ENCODE measurements at places on chromosomes 5 and 9. TPM values are rescaled to one million over a fixed set of nuclear protein-coding genes. Genes with fewer than 3 reads are reported as not detected.

Gene LRRC19
- total RNA-seq = not detected

GRCh38 chr9:102974530-102974929 lies 20.6 kb upstream of the CYLC2 start:
- no peak for DNase-seq

DNA sequence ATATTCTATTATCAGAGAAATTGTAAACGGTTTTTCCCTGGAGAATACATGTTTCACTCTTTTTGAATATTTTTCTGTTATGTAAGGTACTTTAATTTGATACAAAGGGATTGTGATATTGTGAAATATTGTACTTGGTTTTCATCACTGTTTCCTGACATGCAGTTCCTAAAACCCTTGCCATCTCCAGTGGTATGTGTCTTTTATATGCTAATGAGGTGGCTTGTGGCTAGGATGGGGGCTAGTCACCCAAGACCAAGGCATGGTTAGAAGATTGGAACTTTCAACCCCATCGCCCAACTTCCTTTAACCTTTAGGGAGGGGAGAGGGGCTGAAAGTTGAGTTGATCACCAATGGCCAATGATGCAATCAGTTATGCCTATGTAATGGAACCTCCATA lies 160.6 kb downstream of the TAF11L14 start:
- no peak for DNase-seq

Gene OTULIN
- total RNA-seq = 23.1 TPM

DNA sequence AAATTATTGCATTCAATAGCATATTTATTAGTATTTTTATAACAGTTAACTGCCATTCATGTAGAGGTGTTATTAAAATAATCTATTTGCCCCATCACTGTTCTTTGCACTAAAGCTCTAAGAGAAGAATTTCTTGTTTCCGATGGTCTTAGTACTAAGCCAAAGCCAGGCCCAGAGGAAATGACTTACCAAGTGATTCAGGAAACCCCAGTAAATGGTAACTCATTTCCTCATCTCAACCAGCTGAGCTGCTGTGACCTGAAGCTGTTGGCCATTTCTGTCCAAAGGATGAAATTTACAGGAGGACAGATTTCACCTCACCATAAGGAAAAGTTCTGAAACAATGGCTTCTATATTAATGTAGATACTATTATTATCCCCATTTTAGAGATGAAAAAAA lies 117.0 kb downstream of the PIK3R1 start:
- no peak for DNase-seq

DNA sequence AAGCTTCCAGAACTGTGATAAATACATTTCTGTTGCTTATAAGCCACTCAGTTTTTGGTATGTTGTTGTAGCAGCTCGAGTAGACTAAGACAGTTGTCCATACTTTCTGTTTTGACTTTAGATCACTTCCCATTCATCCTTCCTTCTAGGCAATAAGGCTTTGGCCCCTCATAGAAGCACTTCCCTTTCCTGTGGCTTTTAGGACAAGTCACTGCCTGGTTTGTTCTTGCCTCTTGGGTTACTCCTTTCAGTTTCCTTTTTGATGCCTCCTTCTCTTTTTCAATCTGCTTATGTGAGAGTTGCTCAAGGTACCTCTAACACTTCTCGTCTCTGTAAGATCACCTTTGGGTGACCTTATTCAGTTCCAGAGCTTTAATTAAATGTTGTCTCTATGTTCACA lies 72.4 kb upstream of the NTRK2 start:
- no peak for DNase-seq

Gene SPATA31E1
- not detected for total RNA-seq

- no peak for DNase-seq
Observed at GRCh38 chr9:77759391-77759790, 111.3 kb upstream of the GNA14 start.

DNA sequence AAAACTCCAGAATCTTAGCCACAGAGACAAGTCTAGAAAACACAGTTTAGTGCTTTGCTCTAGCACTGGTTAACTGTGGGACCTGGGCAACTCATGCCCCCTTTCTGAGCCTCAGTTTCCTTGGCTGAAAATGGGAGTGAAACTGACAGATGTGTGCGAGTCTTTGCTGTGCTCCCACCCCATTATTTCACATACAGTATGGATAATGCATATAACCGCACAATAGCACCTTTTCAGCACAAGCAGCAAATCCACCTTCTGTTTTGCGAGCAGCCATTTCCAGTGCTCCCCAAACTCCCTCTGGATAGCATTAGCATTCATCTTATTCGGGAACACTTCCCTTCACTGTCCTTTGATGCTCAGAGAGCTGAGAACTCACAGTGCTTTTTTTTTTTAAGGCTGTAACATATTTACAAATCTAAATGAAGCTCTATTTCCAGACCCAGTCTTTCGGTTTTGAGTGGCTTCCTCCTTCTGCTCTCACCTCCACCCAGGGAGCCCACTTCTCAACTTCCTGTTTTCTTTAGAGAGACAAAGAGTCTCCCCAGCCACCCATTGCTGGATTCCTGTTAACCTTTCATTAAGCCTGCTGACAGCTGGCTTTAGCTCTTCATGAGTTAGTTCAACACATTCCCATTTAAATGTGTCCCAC lies 49.2 kb downstream of the TIMD4 start:
- DNase-seq = no peak

GRCh38 chr9:110282018-110282738 lies 25.9 kb upstream of the TXN start:
- no peak for DNase-seq

DNA sequence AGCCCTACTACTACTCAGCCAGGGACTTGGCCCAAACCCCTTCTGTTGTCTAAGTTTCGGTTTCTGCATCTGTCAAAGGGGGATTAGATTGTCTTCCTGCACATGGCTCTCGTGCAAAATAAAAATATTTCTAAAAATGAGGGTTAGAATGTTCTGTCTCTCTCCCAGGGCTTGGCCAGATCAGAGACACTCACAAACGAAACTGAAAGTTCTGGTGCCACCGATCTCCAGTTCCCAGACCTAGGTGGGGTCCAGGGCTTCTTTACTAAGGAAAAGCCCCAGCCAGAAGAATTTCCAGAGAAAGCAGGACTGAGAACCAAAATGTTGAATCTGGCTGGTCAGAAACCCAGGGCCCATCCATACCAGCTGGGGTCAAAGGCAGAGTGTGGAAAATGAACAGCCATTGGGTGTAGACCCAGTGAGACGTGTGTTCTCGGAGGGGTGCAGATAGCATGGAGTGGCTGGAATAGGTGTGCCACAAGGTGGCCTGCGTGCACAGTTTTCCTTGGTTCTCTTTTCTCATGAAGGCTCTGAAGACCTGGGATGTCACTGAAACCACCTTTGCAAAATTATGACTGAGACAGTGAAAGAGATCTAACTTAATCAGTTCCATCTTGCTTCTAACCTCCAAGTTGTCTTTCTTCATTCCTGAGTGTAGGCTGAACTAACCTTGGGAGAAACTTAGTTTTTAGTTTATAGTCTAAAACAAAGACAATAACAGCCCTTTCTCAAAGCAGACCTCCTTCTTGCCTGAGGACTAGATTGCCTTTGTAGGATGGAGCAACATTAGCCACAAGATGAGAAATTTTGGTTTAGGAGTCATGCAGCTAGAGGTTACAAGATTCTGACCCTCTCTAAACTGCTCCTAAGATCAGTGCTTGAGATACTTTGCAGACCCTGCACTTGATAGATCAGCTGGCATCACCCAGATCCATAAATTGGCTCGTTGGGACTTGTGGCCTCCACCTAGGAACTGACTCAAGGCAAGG lies 2.3 kb upstream of the SLC23A1 start:
- DNase-seq = no peak

GRCh38 chr9:29282121-29282520 lies 1708.8 kb upstream of the C9orf72 start:
- no peak for DNase-seq

GRCh38 chr5:31854181-31855133 lies 215.5 kb downstream of the PDZD2 start:
- peak; percentile 59 for DNase-seq

DNA sequence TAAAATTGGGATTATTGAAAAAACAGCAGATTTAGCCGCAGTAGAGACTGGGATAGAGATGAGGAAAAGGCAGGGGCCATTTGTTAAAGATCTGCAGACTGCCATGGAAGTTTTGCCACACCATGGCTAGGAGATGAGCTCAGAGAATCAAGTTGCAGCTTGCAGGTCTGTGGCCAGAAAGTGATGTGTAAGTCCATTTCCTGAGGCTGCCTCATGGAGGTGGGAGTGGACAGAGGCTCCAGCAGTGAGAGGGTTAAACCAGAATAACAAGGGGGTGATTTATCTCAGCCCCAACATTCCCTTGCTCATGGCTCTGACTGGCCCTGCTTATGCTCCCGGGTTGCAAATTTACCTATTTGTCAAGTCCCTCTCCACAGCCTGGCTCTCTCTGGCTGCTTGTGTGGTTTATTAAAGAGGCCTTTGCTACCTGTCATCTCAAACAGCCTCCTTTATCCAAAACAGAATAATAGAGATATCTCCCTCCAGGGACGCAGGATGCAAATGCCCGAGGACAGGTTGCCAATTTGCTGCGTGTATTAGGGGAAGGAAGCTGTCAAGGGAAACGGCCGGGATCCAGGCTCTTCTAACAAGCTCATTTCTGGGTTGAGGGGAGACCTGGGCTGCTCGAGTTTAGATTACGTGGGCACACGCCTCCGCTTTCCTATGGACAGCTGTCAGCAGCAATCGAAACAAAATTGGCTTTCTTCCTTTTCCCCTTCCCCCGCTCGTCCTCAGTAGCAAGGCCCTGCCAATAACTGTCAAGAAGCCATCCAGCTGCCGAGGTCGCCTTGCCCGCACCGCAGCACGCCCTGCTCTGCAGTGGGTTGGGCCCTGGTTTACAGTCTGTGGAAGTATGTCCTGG lies 72.8 kb upstream of the PITX1 start:
- DNase-seq = no peak

DNA sequence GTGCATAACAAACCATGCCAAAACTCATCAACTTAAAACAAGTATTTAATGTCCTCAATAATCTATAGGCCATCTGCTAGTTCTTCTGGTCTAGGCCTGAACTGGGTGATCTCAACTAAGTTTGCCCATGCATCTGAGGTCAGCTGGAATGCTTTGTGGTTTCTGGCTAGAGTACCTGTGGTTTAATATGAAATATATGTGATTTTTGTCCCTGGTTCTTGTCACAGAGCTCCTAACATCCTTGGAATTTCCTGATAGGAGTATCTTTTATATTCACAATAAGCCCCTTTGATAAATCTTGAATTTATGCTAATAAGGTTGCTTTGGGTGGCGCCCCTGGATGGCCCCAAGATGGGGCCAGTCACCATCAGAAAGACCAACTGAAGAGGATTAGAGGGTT lies 535.9 kb downstream of the DNAH5 start:
- no peak for DNase-seq

Gene FYB1
- total RNA-seq = 4.2 TPM

Gene GDF9
- total RNA-seq = 0.16 TPM

Gene UBTD2
- 8.6 TPM for total RNA-seq

DNA sequence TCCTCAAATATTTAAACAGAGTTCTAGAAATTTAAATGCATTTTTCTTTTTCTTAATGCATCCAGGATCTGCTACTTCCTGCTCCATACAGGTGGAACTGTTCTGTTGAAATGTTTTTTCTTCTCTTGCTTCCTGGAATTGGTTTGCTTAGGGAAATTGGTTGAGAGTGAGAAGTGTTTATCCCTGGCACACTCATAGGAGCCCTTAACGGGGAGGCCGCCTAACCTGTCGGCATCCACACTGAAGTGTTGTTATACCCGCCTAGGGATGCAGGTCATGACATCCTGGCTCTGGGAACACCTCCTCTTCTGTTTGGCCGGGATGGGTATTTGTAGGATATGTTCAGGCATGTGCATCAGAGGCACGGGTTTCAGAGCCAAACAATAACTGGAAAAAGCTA lies 239.7 kb downstream of the GADD45G start:
- DNase-seq = no peak

DNA sequence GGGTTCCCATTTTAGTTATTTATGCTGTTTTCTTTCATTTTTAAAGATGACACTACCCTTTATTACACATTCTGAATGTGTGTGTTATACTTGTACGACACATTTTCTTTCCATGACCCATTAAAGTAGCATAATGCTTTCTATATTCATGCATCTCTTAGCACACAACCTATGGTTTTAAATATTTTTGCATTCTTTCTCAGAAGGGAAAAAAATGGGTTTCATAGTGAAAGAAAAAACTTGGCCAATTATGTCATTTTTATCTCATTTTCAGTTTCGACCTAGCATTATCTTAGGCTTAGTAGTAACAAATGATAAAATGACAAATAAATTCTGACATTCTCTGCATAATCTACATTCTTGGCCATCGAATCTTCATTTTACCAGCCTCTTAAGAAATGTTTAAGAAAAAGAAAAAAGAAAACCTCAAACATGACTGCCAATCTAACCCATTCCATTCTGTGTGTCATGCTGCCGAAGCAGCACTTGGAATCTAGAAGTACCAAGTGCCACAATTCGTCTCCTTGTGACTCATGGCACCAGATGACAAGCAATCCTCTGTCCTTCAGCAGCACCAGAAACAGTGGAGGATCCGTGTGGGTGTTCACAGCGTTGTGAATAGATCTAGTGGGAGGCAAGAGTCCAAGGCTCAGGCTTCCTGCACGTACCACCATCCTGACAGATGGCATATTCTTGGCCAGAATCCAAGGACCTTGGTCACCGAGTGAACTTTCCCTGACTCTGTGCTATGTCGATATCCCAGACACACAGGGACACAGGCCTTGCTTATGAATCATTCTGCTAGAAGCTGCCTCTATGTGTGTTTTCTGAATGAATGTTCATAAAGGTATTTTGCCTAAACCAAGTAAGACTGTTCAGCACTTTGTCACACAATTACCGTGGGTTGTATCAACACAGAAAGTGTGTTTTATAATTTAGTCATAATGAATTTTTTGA lies 502.7 kb downstream of the NR2F1-AS1 start:
- peak; percentile 57 for DNase-seq

DNA sequence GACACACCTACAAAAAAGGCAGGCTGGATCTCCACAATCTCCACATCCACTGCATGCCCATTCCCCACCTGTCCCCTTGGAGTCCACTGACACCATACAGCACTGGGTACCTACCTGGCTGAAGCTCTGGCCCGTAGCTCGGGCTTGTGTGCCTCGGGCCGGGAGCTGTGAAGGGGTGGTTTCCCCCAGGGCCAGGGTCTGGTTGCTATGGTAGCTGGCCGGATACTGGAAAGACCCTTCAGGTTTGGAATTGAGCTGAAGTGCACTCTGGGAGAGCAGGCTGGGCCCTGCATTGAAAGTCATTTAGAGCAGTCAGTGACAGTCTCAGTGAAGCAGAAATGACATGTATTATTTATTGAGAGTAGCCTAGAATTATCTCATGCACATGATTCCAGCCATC lies 507.3 kb downstream of the CTNND2 start:
- no peak for DNase-seq

DNA sequence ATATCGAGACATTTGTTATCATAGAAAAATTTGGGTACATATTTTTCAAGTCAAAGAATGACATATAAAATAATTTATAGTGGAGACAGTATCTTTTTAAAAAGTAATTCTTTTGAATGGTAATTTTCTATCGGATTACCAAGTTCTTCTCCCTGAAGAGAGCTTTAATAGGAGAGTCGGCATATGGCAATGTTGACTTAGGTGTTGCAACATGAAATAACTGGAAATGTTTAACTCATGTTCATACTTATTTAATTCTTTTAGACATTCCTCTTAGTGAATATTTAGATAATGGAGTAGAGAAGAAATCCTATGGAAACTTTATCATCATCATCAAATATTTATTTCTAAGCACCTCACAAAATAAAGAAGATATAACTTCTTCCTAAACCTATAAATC lies 118.2 kb upstream of the CTNND2 start:
- no peak for DNase-seq

Data from Right ventricle myocardium superior (tissue), 1 donor.